Retinal pigment epithelial cell (primary cell): ENCODE measurements at places on chromosomes 6 and 20.

- no peak for DNase-seq
Measured at GRCh38 chr6:31586599-31587281, 663 bp downstream of the LST1 start.

GRCh38 chr6:113420290-113420689 lies 436.9 kb upstream of the MARCKS start:
- DNase-seq: no peak

- peak; percentile 4 for DNase-seq
Measured at GRCh38 chr20:39112178-39112743, 150.1 kb downstream of the DHX35 start.

DNA sequence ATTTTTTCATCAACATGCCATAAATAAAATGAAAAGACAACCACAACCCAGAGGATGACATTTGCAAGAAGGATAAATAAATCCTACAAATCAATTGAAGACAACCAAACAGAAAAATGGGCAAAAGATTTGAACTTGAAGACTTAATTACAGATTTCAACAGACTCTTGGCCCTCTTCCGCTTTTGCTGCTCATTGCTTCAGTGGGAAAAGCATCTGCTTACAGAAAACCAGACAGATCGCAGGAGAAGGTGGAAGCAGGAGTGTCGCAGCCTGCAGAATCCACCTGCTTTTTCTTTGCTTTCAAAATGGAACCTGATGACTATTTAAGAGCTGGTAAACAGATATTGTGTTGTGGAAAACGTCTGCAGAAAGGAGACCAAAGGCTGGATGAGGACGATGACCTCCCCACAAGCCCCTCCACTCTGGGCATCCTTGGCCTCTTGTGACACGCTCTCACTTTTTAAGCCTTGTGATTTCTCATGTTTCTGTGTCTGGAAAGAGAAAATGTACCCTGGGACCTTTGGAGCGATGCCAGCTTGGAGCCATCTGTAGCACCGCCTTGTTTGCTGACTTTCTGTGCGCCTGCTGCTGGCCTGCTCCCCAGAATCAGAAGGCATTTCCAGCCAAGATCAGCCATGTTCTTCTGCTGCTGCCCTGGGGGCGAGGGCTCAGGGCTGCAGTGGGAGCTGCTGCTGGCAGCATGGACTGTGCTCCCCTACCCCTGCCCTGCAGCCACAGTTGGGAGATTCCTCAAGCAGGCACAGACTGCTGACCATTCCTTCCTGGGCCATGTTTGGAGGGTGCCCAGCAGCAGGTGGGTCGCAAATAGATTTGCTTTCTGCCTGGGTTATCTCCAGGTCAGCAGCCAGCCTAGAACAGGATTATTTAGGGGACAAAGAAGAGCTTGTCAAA lies 3.6 kb upstream of the CSTL1 start:
- no peak for DNase-seq

DNA sequence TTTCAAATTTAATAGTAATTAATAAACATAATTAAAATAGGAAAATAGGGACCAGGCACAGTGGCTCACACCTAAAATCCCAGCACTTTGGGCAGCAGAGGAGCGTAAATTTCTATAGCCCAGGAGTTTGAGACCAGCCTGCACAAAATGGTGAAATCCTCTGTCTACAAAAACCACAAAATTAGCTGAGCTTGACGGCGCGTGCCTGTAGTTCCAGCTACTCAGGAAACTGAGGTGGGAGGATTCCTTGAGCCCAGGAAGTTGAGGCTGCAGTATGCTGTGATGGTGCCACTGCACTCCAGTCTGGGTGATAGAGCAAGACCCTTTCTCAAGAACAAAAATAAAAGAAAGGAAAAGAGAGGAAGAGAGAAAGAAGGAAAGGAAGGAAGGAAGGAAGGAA lies 1387.0 kb upstream of the ADGRB3 start:
- DNase-seq: no peak

- DNase-seq: no peak
Measured at GRCh38 chr6:42781546-42781795, 381 bp upstream of the BICRAL start.

DNA sequence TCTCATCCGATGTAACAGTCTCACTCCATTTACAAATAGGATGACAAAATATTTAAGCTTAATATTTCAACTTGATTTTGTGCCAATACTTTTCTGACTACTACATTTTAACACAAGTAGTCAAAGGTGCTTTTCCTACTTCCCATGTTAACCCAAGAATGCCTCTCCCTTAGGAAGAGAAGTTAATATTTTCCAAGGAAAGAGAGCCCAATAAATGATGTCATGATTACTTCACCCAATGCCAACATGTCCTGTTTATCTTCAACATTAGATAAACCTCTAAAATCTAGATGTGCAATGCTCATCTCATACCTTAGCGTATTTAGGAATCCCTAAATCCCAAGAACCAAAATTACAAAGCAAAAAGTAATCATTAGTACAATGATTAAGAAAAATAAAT lies 156.7 kb upstream of the TENT5A start:
- DNase-seq: no peak

DNA sequence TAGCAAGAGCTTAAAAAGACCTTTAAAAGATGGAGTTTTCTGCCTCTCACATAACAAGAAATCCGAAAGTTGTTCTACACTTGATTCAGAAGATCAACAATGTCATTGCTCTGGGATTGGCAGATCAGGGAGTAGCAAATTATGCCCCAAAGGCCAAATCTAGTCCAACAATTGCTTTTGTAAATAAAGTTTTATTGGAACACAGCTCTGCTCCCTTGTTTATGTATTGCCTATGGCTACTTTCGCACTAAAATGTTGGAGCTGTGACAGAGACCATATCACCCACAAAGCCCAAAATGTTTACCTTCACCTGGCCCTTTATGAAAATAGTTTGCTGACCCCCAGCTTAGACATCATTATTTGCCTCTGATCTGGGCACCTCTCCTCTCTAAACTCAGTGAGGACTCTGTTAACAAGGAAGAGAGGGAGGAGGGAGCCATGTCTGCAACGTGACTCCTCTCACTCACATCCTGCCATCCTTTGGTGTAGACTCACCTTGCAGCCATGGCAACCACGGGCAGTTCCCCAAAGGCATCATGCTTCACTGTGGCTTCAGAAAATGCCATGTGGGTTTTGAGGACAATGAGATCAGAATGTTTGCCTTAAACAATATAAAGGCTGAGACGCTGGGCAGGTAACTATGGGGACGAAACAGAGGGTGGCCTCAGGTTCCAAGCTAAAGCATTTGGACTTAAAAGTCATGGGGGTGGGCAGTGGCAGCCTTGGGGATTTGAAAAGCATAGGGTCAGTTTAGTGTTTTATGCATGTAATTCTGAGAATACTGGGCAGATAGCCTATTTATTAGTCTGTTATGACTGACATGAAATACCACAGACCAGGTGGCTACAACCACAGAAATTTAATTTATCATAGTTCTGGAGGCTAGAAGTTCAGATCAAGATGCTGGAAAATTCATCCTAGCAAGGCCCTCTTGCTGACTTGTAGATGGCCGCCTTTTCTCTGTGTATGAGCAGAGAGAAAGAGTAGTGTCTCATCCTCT lies 149.7 kb upstream of the TNFAIP3 start:
- DNase-seq: no peak

DNA sequence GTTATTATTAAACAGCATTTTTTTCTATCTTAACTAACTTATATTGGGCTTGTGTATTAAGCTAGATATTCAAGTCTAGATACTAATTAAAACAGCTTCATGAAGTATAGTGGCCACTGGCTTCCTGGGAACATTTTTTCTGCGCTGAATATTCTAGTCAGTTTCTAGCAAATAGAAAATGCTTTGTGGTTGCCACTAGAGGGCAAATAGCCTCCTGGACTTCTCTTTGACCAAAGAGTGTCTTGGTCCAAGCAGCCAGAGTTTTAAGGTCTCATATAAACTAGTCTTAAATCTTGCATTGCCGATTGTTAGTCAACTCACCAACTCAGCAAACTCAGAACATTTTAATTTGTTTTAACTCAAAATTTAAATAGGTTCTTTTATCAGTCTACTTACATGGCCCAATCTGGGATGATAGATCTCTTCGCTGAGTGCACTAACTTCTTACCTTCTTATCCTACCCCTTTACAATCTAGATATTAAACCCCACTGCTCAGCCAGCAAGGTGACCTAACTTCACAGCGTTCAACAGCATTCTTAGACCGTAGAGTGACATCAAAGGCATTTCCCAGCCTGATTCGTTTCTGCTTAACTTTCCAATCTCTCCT lies 24.6 kb upstream of the ID4 start:
- no peak for DNase-seq

DNA sequence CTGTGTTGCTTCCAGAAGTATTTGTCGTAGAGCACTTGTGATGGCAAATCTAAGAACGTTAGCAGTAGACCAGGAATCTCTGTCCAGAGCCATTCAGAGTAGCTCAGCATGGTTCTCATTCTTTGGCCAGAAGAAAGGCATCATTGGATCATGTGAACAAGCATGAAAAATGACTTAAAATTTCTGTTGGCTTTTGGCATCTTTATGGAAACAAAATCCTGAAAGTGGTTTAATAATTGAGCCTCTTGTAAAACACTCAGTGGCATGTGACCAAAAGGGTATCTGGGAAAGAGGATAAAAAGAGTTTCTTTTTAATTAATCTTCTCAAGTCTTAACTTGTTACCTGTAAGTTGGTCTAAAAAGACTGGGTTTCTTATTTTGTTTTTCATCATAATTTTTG lies 55.2 kb downstream of the PTPN1 start:
- peak; percentile 57 for DNase-seq

DNA sequence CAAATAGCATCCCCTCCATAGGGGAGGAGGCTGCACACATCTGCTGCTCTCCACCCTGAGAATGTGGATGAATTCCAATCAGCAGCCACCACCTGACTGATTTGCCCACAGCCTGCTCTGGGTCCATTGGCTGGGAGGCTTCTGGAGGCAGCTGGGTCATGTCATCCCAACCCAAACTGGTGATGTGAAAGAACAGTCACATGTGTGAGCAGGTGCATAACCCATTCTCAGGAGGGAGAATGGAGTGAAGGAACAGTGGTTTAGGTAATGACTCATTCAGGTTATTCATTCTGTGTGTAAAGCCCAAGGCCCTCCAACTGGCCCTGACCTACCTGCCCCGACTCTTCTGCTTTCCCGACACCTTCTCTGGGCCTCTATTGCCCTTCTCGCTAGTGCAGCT lies 90.9 kb upstream of the GCM1 start:
- DNase-seq: no peak

DNA sequence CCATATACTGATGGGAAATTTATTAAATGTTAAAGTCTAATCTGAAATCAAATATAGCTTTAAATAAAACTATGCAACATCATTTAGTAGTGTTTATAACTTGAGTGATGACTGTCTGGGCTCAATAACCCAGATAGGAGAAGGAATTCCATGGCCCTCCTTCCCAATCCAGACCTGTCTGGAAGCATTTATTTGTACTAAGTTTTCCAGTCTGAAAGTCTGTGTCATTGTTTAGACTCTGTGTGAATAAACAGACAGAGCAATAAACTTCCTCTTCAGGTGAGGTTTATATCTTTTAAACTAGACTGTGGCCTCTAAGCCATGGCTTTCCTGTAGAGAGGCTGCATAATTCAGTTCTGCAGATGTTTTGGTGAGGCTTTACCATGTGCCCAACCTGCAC lies 176.4 kb downstream of the SOX4 start:
- no peak for DNase-seq

- DNase-seq: no peak
Measured at GRCh38 chr6:11604836-11605506, 67.4 kb downstream of the TMEM170B start.

- DNase-seq: no peak
Measured at GRCh38 chr6:119337762-119338161, 11.8 kb downstream of the MAN1A1 start.

DNA sequence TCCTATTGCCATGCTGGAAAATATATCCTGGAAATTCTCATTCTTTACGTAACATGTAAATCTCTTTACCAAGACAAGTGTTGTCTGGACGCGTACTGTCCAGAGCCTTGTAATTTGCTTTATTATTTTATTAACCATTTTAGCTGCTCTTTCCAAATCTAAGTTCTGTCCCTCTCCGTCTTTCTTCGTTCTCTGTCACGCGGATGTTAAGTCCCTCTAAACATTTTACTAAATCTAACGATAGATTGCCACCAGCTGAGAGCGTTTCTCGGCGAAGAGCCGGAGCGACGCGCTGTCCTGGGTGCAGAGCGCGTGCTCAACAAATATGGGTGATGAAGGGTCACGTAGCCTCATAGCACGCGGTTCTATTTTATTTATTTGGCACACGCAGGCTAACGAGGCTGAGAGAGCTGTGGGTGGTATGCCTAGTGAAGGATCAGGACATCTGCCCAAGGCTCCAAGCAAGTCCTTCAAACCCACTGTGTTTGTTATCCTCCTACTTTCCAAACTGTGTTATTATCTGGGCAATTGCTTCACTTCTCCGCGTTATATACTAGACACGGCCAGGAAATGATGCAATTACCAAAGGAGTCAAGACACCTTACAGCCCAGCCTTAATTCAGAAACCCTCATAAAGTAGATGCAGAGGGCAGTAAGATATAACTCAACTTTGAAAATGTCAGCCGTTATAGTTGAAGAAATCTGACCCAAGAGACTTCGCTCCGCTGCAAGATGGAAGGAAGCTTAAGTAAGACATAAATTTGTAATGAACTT lies 10.0 kb upstream of the NCOA7 start:
- peak; percentile 26 for DNase-seq

GRCh38 chr6:20704325-20705025 lies 170.2 kb downstream of the CDKAL1 start:
- no peak for DNase-seq

DNA sequence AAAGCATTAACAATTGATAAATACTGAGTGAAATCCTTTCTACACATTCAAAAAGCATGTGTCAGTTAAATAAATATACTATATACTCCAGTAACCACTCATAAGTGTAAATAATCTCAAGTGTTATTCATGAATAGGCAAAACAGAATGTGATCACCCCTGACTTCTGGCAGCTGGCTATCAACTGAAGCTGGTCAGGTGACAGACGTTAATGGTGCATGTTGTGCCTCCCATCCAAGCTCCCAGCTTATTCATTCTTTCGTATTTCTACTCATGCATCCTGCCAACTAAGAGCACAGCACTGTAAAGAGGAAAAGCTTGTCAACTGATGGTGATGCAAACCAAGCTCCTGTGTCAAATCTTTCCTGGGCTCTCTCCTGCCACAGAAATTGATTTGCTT lies 7.7 kb downstream of the PSMB1 start:
- DNase-seq: no peak

DNA sequence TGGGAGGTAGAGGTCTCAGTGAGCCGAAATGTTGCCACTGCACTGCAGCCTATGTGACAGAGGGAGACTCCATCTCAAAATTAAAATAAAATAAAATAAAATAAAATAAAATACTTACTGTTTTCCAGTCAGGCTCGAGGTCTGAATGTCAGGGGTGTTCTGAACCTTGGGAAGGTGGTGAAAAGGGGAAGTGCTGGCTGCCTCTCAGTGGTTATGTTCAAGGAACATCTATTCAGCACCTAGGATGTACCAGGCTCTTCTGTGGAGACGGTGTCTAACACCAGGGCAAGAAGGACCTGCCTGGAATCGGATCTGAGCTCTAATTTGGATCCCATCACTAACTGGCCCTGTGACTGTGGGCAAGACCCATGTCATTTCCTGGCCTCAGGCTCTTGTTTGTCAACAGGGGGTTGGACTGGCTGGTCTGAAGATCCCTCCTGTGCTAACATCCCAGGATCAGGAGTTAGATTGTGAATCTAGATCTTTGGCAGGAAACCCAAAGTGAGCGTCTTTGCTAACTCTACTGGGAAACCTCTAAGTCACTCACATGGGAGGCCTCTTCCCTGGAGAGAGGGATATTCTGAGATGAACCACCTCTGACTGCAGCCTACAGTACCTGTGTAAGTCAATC lies 63.4 kb upstream of the SIRPG start:
- DNase-seq: no peak
